ENCODE measurements at places on chromosomes 7 and 10.

DNA sequence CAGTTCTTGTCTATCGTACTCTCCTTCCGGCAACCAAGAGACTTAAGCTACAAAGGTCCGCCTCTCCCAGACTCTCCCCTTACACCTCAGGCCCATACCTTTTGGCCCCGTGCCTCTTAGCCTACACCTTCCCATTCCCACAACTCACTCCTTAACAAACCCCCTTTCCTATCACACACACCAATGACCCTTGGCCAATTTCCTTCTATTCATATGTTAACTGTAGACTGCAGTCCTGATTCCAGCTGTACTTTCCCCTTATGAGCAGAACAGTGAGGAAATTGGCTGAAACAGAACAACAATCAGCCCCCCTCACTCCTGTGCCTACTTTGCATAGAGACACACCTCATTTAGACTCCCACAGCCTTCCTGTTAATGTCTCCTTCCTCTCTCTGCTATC, 1.4 kb upstream of the TMEM139 start:
- DNase-seq = peak; percentile 63

GRCh38 chr7:23072048-23072447, 33.5 kb upstream of the KLHL7 start:
- DNase-seq = no peak

GRCh38 chr7:31202801-31203200, 137.7 kb downstream of the NEUROD6 start:
- no peak for DNase-seq

DNA sequence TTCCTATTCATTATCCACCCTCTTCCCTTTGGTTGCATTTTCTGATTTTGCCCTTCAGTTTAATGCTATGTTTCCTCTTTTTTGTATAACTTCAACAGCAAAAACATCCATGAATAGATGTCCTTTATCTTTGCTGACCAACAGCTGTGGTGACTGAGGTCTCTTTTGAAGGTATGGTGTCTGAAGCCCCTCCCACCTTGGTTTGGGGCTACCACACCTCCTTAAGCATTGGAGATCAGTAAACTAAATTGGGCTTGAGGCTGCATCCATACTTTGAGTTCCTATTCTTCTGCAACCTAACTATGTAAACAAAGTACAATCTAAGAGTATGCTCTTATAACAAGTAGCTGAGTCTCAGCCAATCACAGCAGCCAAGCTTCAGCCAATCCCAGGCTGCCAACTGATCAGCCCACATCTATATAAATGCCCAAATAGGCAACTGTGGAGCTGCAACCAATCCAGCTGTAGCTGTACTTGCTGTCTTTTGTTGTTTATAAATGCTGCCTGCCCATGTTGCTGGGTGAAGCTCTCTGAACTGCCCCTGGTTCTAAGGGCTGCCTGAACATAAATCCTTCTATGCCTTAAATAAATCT, 69.4 kb upstream of the PDLIM1 start:
- peak; percentile 18 for DNase-seq

DNA sequence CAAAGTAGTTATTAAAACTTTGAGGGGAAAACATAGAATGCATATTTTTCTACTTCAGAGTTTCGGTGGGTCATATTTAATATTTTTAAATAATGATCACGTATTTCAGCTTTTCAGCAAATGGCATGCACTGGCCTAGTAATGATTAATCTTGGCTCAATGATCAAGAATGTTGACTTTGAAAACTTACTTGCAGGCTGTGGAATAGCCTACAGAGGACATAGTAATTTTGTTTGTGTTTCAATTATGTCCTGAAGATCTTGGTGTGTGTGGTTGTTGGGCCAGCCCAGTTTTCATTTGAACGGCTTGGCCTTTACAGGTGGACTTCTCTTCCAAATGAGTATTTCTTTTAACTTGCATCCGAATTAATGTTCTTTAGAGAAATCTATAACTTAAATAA, 35.1 kb downstream of the ADD3 start:
- DNase-seq = no peak

DNA sequence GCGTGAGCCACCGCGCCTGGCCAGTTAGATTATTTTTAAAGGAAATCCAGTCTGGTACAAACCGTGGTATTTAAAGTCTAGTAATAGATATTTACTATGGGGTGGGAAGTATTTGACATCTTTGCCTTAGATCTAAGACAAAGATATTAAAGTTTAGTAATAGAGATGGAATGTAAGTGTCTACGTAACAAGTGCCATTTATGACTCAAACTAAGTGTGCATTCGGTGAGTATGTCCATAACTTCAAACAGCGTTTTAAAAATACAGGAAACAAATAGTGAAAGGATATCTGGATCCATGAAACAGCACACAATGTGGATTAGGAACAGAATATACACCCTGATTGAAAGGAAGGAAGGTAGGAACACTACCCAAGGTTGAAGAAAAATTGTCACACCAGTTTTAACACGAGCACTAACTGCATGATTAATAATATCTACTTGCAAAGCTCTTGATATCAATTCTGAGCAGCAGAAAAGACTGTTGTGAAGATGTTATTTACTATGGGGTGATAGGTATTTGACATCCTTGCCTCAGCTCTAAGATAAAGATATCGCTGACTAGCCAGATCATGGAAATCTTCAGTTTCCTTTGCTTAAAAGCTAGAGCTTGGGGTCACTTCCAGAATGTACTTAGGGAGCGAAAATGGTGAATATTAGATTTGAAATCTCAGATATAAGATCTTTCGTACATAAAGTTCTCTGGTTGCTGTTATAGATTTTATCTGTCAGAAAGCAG, 48.7 kb downstream of the EPC1 start:
- DNase-seq = no peak

DNA sequence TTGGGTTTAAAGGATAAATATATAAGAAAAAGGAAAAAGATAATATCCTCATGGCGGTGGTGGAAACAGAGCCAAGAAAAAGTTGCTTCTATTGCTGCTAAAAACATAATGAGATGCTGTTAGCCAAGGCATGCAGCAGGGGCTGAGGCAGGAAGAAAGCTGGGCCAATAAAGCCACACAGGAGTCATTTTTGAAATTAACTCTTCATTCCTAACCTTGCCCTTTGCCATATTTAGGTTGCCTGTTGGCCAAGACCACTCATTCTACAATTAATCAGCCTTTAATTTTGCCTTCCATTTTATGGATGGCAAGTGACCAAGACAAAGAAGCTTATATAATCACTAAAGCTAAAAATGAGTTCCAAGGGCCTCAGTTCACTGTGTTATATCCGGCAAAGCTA, 58.2 kb downstream of the ARMH3 start:
- DNase-seq = no peak

GRCh38 chr10:3805201-3805790, 20.3 kb upstream of the KLF6 start:
- no peak for DNase-seq

DNA sequence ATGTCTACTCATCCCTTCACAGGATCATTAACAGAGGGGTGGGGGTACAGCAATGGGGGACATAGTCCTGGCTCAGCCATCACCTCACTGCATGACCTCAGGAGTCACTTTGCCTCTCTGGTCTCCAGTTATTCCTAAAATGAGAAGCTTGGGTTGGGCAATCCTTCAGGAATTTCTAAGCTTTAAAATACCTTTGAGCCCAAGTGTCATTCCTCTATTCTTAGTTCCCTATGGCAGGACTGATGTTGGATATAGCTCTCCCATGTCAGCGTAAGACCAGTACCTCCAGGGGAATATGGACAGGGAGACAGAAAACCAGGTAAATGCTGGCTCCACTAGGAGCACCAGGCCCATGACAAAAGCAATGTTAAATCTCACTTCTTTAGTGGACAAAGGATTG, 34.5 kb downstream of the BLNK start:
- DNase-seq = no peak

DNA sequence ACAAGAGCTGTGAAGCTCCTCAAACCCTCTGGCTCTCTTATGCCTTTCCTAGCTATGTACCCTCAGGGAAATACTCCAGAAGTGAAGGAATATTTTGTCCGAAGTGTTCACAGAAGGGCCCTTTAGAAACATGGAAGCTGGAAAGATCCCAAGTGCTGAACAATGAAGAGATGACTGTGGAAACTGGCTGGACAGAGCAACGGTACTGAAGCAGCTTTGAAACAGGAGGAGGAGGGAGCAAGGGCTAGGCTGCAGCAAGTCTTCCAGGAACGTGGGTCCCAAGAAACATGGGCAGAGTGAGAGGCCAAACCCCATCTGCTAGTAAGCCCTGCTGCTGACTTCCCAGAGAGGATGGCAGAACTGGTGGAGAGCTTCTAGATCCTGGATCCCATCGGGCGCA, 3.0 kb upstream of the PSAP start:
- DNase-seq = no peak

- no peak for DNase-seq
Measured at GRCh38 chr7:40983111-40983510, 719.8 kb downstream of the INHBA start.

GRCh38 chr7:99089914-99090629, 53.8 kb downstream of the SMURF1 start:
- DNase-seq = no peak

DNA sequence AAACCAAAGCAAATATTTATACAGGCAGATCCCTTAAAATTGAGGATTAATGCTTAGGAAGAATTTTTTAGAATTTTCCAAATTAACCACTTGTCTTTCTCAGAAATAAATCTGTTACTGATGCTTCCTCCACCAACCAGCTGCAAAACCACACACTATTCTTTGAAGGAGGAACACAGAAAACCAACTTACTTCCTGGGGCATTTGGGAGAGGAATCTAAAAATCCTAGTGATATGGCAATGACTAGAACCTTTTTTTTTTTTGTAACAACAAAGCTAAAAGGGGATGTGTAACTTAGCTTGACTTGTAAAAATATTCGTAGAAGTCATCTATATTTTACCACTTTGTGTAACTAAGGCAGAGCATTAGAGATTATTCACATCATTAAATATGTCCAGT, 5.1 kb upstream of the TM9SF3 start:
- no peak for DNase-seq

DNA sequence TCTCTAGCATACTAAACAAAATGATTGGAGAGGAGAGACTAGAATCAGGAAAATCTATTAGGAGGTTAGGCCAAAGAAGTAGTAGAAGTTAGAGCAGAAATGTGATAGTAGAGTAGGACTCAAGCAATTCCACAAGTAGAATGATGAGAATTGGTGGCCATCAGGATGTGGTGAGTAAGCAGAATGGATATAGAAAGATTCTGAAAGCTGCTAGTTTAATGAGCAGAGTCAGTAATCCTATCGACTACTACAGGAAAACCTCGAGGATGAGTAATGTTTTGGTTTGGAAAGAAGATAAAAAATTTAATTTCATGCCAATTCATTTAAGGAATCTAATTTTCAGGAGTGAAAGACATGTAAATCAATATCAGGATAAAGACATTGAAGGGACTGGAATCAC, 648.3 kb upstream of the PHF14 start:
- DNase-seq = no peak

DNA sequence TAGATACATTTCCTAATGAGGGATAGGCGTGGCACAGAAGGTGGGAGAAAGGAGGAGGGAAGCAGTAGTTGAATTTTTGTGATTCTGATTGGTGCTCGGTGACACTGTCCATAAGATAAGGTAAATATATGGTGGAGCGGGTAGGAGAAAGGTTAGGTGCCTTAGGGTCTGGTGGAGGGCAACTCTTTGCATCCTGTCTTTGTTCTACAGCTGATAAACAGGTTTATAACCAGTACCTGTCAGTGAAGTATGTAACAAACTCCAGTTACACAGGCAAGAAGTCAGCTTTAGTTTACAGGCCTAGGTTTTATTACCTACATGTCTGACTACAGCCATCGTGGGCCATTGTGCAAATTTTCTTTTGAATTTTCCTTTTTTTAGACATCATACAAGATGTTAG, 10.9 kb upstream of the FAM180A start:
- peak; percentile 86 for DNase-seq

DNA sequence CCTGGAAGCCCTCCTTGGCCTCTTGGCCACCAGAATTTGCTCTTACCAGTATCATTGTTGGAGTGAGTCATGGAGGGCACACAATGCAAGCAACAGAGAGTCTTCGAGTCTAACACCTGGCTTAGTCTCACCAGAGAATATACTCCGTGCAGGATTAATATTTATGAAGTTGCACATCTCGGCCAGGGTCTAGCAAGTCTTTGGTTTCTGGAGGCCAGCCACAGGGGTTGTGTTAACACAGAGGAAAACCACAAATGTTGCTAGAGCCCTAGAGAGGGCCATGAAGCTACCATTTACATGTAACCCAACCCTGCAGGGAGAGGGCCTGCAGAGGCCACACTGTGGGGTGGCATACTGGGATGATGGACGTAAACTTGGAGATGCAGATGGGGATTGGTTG, 71.8 kb downstream of the MTPN start:
- DNase-seq = no peak

- DNase-seq = peak; percentile 36
Measured at GRCh38 chr10:78559661-78560340, 509.0 kb upstream of the ZMIZ1 start.

GRCh38 chr7:128450409-128450808, 5.3 kb upstream of the HILPDA start:
- DNase-seq = no peak

- no peak for DNase-seq
Measured at GRCh38 chr10:22945934-22946673, 18.3 kb downstream of the ARMC3 start.

DNA sequence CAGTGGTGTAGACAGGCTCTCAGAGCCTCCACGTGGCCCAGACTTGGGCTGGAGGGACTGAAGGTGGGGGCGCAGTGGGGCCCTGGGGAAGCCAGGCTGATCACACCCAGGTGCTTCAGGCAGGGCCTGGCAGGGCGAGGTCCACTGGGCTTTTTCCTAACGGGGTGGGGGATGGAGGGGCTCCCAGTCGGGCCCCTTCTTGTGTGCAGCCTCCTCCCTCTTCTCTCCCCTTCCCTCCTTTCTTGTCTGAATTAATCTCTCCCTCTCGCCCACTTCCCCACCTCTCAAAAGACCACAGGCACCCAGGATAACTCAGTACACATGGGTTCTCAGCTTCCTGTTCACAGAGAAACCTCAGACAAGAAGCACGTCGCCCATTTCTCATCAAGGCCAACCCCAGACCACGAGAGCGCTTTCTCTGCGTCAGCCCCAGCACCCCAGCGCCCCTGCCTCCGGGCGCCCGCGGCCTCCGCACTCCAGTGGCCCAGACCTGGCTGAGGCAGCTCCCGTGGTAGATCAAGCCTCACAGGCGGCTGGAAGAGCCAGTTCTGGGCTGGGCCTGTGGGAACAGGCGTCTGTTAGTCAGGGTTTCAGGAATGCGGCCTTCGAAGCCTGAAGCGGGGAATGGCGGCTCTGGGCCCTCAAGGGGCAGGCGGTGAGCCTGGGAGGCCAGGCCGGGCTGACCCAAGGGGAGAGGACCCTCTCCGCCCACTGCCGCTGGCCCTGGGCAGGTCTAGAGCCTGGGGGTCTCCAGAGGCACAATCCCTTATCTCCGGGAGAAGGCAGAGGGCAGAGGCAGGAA, 50.6 kb downstream of the PWWP2B start:
- peak; percentile 94 for DNase-seq

DNA sequence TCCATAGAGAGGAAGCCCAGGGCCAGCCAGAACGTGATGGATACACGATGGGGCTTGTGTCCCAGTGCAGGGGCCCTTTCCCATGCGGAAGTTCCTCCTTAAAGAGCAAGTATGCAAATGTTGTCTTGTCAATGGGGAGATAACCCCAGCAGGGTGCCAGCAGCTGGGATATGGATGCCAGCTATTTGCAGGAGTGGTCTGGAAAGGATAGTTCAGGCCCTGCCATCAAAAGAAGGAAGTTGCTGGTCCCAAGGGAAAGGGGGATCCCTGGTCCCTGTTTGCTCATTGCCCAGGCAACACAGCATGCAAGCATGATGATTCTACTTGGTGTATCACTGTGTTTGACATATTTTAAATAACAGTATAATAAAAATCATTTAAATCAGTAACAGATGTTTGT, 73.1 kb upstream of the HECW1 start:
- DNase-seq = peak; percentile 34
